Tibial artery (tissue), 4 donors: ENCODE measurements at places on chromosomes 2 and 18.

- no peaks in the 10 kb centered on the region for H3K4me1 ChIP-seq
- no peak overlapping the region for H3K27ac ChIP-seq
- H3K4me3 ChIP-seq, result no peak overlapping the region
- DNase-seq, result no peak
Measured at GRCh38 chr18:24031318-24031717, 16.8 kb downstream of the TTC39C start.

DNA sequence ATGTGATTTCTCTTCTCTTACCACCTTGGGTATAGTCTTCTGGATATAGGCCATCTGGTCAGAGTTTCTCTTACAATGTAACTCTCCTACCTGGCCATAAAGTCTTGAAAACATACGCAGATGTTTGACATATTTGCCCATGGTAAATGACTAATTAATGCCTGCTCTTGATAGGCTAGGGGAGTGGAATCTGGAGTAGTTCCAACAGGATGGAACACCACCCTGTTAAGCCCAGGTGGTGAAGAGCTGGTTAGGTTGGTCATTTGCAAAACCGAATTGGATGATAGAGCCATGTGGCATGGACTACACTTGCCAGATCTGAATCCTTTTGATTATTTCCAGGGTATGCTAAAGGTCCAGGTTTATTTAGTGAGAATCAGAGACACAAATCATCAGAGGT, 36.5 kb downstream of the HADHB start:
- peaks cover 86% of the 10 kb centered on the region for H3K36me3 ChIP-seq
- DNase-seq, result no peak
- no peak overlapping the region for H3K27ac ChIP-seq
- no peaks in the 10 kb centered on the region for H3K4me1 ChIP-seq
- H3K27me3 ChIP-seq, result no peaks in the 10 kb centered on the region
- H3K4me3 ChIP-seq, result no peak overlapping the region

DNA sequence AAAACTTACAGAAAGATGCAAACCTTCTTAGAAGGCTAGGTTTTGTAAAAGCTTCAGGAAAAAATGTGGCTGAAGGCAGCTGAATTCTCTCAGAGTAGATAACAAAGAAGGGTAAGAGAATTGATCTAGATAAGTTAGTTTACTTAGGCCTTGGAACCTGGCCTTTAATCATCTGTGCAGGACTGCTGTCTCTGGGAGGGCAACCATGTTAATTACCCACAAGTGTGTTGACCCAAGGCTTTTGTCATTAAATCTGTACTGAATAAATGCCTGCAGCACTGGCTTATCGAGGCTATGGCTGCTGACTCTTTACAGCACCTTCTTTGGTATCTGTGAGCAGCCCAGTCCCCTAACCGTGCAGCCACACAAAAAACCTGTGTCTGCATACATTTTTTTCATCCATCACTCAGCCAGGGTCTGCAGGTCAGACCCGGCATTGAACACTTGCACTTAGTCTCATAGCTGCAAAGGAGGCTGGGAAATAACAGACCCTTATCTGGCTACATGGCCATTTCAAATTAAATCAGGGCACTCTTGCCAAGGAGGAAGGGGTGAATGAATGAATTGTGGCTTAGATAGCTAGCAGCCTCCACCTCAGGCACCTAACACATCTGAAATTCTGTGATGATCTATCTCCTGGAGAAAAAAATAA, 120.2 kb upstream of the MSH2 start:
- no peak overlapping the region for H3K4me3 ChIP-seq
- H3K27me3 ChIP-seq, result no peaks in the 10 kb centered on the region
- no peaks in the 10 kb centered on the region for H3K4me1 ChIP-seq
- H3K36me3 ChIP-seq, result no peaks in the 10 kb centered on the region

DNA sequence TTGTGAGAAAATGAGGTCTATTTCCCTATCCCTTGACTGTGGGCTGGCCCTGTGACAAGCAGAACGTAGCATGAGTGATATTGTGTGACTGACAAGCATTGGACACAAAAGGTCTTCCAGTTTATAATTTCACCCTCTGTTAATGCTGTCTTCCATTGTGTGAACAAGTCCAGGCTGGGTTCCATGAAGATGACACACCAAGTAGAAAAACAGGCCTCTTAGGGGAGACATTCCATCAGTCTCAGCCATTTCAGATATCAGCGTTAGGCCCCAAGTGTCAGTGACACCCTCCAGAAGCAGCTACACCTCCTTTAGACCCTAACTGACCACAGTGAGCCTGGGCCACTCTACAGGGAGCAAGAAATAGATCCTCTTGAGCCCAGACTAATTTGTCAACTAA, 511.3 kb downstream of the FBXO15 start:
- no peak overlapping the region for H3K4me3 ChIP-seq
- no peak for DNase-seq
- H3K27me3 ChIP-seq, result no peaks in the 10 kb centered on the region
- H3K36me3 ChIP-seq, result no peaks in the 10 kb centered on the region
- H3K4me1 ChIP-seq, result no peaks in the 10 kb centered on the region

DNA sequence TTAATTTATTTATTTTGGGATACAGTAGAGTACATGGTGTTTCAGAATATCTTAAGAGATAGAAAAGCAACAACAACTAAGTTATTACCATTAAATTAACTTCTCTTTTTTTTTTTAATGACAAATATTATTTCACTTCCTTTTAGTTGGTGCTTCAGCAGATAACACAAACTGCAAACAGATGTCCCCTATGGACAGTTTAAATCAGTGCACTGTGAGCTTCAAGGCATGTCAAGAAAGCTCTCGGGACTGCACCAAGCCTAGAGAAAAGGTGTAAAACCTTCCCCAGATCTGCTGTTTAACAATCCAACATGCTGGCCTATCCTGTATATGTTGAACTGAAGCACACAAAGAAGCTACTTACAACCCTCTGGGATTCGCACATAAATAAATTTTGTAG, 122.7 kb downstream of the TCF4 start:
- H3K27me3 ChIP-seq, result no peaks in the 10 kb centered on the region
- H3K27ac ChIP-seq, result no peak overlapping the region
- no peaks in the 10 kb centered on the region for H3K36me3 ChIP-seq
- no peak for DNase-seq
- no peak overlapping the region for H3K4me3 ChIP-seq
